Breast epithelium (tissue), 4 donors: ENCODE measurements at places on chromosomes 2 and 18. TPM values are rescaled to one million over a fixed set of nuclear protein-coding genes. Genes with fewer than 3 reads are reported as not detected.

GRCh38 chr2:55999790-56000189, 76.2 kb upstream of the EFEMP1 start:
- H3K4me1 ChIP-seq, result no peaks in the 10 kb centered on the region
- no peak overlapping the region for H3K4me3 ChIP-seq

DNA sequence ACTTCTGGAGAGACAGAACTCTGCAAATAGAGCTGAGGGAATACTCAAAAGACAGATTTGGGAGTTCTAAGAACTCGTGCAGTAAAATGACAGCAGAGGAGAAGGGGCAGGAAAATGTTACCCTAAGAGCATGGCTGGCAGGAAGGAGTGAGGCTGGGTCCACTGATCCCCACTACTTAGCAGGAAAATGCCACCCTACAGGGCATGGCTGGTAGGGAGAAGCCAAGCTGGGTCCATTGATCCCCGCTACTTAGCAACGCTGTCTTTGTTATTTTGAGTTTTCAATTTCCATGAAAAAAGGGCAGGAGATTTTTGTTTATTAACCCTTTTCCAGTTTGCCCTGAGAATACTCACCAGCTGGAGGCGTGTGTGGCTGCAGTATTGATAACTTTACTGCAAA, 100.3 kb upstream of the TMEM200C start:
- no peaks in the 10 kb centered on the region for H3K4me1 ChIP-seq
- H3K4me3 ChIP-seq, result no peak overlapping the region
- H3K27ac ChIP-seq, result no peak overlapping the region
- no peak for DNase-seq

The DSG4 gene
- total RNA-seq, result not detected

The IFIH1 gene
- total RNA-seq, result 9.6 TPM

DNA sequence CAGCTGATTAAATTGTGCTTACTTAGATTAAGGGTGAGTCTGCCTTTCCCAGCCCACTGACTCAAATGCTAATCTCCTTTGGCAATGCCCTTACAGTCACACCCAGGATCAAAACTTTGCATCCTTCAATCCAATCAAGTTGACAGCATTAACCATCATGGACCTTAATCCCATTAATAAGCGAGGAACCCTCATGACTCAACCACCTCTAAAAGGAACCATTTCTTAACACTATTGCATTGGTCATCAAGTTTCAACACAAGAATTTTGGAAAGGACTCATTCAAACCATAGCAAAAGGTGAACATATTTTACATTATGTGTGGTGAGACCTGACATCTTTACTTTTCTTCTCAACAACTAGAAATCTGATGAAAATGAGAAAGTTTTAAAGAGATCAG, 187.0 kb downstream of the OSR1 start:
- no peak for DNase-seq
- no peak overlapping the region for H3K27ac ChIP-seq
- no peaks in the 10 kb centered on the region for H3K27me3 ChIP-seq
- H3K4me3 ChIP-seq, result no peak overlapping the region
- no peaks in the 10 kb centered on the region for H3K4me1 ChIP-seq
- no peaks in the 10 kb centered on the region for H3K36me3 ChIP-seq

DNA sequence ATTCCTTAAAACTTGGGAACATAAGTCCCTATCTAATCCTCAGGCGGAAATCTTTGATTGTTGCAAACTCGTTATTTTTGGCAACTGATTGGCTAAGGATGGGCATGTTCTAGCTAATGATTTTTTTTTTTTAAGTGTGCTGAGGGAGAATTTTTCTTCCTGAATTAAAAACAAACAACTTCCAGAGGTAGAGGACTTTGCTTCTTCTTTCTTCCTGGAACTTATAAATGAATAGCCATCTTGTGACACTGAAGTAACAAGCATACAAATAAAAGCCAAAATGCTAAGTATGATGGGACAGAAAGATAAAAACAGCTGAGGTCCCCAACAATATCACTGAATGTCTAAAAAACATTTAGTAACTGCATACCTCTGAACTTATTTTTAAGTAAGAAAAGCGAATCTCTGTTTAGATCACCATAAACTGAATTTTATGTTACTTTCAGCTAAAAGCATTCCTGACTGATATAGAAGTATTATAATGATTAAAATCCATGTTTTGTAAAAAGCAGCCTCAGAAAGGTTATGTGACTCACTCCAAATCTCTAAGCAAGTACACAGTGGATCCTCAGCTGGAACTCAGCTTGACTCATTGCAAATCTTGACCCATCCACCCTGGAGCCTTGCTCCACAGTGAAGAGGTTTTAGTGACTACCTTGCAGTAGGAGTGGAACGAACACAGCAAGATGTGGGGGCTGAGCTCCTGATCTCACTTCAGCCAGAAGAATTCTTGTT, 344.4 kb downstream of the CLIP4 start:
- no peak overlapping the region for H3K4me3 ChIP-seq
- no peaks in the 10 kb centered on the region for H3K27me3 ChIP-seq
- H3K36me3 ChIP-seq, result no peaks in the 10 kb centered on the region
- no peak overlapping the region for H3K27ac ChIP-seq
- no peaks in the 10 kb centered on the region for H3K4me1 ChIP-seq

The AOX1 gene
- total RNA-seq, result 611 TPM

The CREG2 gene
- under 0.01 TPM for total RNA-seq

- no peaks in the 10 kb centered on the region for H3K36me3 ChIP-seq
- H3K4me3 ChIP-seq, result no peak overlapping the region
- no peaks in the 10 kb centered on the region for H3K4me1 ChIP-seq
- no peak overlapping the region for H3K27ac ChIP-seq
Observed at GRCh38 chr18:58051765-58052460, 7.9 kb downstream of the NEDD4L start.

The RAMP1 gene
- 8.2 TPM for total RNA-seq

DNA sequence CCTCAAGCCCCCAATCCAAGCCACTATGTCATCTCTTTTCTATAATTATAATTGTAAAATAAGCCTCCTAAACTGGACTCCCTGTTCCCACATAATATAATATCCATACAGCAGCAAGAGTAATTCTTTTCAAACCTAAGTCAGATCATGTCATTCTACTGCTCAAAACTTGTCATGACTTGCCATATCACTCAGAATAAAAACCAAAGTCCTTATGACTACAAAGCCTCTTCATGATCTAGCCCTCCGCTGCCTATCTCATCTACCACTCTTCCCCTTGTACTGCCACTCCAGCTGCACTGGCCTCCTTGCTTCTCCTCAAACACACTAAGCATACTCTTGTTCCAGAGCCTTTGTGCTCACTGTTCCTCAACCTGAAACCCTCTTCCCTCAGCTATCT, 69.9 kb downstream of the MEMO1 start:
- H3K27ac ChIP-seq, result no peak overlapping the region
- H3K36me3 ChIP-seq, result no peaks in the 10 kb centered on the region
- no peak for DNase-seq
- H3K27me3 ChIP-seq, result no peaks in the 10 kb centered on the region

DNA sequence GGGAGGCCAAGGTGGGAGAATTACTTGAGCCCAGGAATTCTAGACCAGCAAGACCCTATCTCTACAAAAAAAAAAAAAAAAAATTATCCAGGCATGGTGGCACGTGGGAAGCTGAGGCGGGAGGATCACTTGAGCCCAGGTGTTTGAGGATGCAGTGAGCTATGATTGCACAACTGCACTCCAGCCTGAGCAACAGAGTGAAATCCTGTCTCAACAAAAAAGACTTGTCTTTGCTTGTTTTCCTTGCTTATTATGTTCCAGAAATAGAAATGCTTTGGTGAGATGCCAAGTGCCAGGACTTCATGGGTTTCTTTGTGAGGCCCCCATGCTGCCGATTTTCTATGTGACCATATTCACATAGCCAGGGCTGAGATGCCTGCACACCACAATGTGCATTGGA, 9.0 kb downstream of the DCDC2C start:
- no peak for DNase-seq
- H3K27ac ChIP-seq, result peak overlapping the region; percentile 76
- no peaks in the 10 kb centered on the region for H3K4me1 ChIP-seq
- H3K27me3 ChIP-seq, result no peaks in the 10 kb centered on the region

The NEUROD1 gene
- not detected for total RNA-seq
